Sigmoid colon (tissue), 7 donors: ENCODE measurements at places on chromosomes 11 and 22. TPM values are rescaled to one million over a fixed set of nuclear protein-coding genes. Genes with fewer than 3 reads are reported as not detected.

Gene CARD10
- polyA plus RNA-seq = 31.8 TPM

DNA sequence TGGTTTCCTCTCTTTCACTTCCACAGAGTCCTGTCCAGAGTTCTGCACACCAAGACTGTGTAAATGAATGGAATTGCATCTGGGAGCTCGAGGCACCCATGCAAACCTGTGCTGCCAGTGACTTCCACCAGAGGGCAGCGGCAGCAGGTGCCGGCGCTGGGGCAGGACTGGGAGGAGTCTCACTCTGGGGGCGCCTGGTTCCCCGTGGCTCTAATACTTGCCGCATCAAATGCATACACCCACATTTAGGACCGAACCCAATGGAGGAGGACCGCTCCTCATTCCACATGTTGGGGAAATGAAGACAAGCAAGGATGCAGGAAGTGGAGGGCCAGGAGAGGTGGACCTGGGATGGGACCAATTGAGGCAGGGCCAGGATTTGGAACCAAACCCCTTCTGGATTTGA lies 1.1 kb upstream of the CD6 start:
- no peak for DNase-seq

Gene APOL1
- polyA plus RNA-seq = 6.6 TPM

GRCh38 chr11:42271306-42271705 lies 811.9 kb upstream of the LRRC4C start:
- DNase-seq = no peak

DNA sequence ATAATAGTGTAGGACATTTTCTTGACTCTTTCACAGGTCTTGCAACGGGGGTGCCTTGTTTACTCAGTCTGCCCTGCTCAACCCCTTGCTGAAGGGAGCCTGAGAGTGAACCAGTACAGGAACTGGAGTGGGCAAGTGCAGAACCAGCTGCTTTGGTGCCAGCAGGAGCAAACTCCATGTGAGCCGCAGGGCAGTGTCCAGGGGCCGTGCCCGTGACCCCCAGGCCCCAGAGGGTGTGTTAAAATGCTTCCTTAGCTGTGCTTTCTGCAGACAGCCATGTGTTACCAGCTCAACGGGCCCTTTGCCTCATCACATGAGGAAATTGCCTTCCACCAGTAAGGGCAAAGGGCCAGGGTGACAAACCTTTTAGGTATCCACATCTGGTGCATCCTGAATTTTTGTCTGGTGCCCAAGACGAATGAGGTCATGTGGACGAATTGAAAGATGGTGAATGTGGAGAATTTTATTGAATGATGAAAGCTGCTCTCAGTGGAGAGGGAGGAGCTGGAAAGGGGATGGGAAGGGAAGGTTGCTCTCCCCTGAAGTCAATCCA lies 53.6 kb upstream of the OR5D13 start:
- DNase-seq = no peak

Gene ZNF215
- 0.46 TPM for polyA plus RNA-seq

- DNase-seq = no peak
Measured at GRCh38 chr11:27347359-27348339, 15.4 kb downstream of the CCDC34 start.
